ENCODE measurements at places on chromosomes 1 and 21.

- H3K27me3 ChIP-seq: no peaks in the 10 kb centered on the region
- no peaks in the 10 kb centered on the region for H3K36me3 ChIP-seq
- peaks cover 5% of the 10 kb centered on the region for H3K4me1 ChIP-seq
- H3K4me3 ChIP-seq: peak overlapping the region; percentile 70
- DNase-seq: no peak
- H3K27ac ChIP-seq: no peak overlapping the region
Observed at GRCh38 chr1:34162852-34163766, 1.9 kb downstream of the CSMD2 start.

DNA sequence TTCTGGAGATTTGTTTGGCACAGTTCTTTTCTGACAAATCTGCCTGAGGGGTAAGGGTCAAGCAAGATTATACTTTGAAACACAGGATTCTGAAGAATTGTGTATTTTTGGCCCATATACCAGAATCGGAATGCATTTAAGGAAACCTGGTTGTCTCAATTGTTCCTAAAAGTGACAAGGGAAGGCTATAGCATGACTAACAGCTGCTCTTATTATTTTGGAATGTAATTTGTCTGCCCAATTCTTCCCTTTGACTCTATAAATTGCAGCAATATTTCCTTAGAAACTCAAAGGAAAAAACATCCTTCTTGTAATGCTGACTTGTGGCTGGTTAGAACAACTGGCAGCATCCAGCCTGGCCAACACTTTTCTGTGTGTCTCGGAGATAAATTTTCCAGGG lies 15.8 kb upstream of the VCAM1 start:
- no peaks in the 10 kb centered on the region for H3K27me3 ChIP-seq
- no peaks in the 10 kb centered on the region for H3K36me3 ChIP-seq
- DNase-seq: no peak
- no peak overlapping the region for H3K4me3 ChIP-seq
- H3K4me1 ChIP-seq: no peaks in the 10 kb centered on the region

DNA sequence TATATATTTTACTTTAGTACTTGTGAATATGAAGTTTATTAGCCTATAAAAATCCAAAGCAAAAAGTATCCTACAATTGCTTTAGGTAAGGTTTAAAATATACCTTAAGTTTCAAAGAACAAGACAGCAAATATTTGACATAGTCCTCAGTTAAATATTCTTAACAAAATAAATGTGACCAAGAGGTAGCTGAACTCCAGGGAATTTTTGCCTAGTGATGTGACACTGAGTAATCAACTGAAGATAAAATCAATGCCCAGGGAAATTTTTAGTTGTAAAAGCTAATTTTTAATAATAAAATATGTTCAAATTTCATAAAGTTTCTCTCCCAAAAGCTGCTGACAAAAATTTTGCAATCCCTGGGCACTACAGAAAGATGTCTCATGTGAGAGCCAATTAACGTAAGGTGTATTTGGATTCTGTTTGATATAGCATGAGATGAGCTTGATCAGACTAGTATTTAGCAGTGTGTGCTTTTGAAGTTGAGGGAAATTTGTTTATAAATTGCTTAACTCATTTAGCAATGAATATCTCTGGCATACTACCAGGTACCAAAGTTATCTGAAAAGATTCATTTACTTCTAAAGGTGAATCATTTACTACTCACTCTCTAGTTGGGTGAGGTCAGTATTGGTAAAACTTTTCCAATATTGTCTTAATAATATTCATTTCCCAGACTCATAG lies 80.2 kb upstream of the PALMD start:
- H3K4me1 ChIP-seq: no peaks in the 10 kb centered on the region
- no peak overlapping the region for H3K4me3 ChIP-seq
- DNase-seq: no peak
- H3K27ac ChIP-seq: no peak overlapping the region
- no peaks in the 10 kb centered on the region for H3K27me3 ChIP-seq
- H3K36me3 ChIP-seq: no peaks in the 10 kb centered on the region

DNA sequence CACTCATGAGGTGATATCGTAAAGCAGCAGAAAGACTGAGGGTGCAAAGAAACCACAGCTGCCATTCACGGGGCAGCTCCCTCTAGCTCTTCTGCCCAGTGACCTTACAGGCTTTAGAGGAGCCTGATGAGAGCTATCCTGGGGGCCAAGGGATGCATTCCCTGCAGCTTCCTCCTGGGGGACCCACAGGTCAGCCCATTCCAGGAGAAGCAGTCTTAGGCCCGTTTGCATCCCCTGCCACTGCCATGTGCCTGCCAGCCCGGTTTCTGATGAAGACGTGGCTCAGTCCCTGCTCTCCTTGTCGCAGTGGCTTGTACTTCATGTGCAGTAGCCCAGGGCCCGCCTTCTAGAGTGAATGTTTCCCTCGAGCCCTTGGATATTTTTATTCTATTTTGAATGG lies 22.8 kb downstream of the ATP5PO start:
- H3K27ac ChIP-seq: no peak overlapping the region
- H3K4me1 ChIP-seq: peaks cover 4% of the 10 kb centered on the region
- no peaks in the 10 kb centered on the region for H3K27me3 ChIP-seq
- H3K36me3 ChIP-seq: no peaks in the 10 kb centered on the region
- peak; percentile 72 for DNase-seq

DNA sequence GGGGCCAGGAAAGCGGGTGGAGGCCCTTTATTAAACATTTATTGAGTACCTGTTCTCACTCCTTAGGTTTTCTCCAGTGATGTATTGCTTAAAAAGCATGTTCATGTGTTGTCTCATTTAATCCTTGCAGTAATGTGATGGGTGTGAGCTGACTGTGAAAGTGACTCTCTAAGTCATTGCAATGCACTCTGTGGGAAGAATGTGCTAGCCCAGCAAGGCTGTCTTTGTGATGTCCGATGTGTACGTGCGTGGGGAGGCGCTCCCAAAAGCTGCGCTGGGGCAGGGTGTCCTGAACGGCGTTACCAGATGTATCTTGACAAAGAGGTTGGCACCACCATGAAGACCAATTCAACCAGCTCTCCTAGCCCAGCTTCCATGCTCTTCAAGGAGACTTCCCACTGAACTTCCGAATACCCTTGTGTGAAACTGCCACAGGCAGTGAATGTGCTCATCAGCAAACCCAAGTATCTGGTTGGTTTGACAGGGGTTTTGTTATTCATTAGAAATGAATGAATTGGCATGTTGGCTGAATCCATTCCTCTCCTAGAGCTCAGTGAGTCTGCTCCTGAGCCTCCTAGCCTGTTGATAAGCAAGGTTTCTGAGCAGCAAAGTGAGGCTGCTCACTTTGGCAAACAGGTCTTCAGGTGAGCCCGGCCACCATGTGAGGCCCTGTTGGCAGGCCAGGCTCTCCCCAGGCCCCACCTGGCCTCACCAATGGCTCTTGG lies 28.0 kb downstream of the NUAK2 start:
- peaks cover 15% of the 10 kb centered on the region for H3K4me1 ChIP-seq
- H3K4me3 ChIP-seq: no peak overlapping the region
- DNase-seq: no peak

DNA sequence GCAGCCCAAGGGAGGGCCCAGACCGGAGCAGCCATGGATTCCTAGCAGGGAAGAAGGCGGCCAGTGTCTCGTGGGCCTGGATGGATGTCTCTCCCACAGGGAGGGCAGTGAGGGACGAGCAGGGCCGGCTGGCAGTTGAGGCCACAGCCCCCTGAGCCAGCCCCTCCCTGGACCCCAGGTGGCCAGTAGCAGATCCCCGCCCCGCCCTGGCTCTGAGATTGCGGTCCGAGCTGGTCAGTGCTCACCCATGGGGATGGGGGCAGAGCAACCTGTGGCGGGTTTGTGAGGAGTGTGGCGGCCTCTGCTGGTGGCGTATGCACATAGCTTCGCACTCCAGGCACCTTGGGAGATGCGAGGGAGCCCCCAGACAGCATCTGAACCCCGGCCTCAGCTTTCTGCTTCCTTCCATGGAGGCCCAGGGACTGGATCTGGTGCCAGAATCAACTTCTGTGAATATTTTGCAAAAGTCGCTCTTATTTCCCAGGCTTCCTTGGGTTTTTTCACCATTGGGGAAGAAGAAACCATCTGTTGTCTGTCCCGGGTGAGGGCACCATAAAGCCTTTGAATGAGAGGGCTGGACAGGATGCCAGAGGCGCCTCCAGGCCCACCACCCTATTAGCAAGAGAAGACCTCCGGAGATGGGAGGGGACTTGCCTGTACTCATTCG lies 8.4 kb upstream of the KCNN3 start:
- no peak overlapping the region for H3K27ac ChIP-seq
- H3K4me3 ChIP-seq: no peak overlapping the region
- no peaks in the 10 kb centered on the region for H3K36me3 ChIP-seq
- peaks cover 3% of the 10 kb centered on the region for H3K4me1 ChIP-seq
- H3K27me3 ChIP-seq: no peaks in the 10 kb centered on the region

DNA sequence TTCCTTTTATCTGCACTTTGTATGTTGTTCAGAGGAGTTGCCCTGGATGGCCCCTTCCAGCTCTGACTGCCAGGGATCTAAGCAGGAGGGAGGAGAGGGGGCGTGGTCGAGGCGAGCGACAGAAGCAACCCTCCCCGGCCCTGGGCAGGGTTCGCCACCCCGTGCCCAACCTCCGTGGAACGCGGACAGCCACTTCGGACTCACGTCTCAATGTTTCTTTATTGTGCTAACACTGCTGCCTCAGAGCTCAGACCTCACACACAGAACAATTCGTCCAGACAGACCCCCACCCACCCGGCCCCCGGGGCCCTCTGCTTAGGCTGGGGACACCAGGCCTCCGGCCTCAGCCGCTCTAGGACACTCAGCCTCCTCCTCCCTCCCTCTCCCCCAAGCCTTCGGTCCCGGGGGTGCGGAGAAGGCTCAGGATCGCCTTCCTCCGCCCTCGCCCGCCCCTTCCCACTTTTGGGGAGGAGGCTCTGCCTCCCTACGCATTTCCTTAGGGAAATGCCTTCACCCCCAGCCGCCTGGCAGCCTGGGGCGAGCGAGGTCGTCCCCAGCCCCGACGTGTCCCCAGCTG lies 8.3 kb downstream of the VSIG8 start:
- DNase-seq: no peak
- no peaks in the 10 kb centered on the region for H3K36me3 ChIP-seq
- H3K4me1 ChIP-seq: no peaks in the 10 kb centered on the region

GRCh38 chr1:236343246-236343870 lies 50.7 kb upstream of the EDARADD start:
- H3K4me1 ChIP-seq: no peaks in the 10 kb centered on the region
- no peak overlapping the region for H3K4me3 ChIP-seq
- no peak overlapping the region for H3K27ac ChIP-seq
